ENCODE measurements at places on chromosomes 2 and 18.

DNA sequence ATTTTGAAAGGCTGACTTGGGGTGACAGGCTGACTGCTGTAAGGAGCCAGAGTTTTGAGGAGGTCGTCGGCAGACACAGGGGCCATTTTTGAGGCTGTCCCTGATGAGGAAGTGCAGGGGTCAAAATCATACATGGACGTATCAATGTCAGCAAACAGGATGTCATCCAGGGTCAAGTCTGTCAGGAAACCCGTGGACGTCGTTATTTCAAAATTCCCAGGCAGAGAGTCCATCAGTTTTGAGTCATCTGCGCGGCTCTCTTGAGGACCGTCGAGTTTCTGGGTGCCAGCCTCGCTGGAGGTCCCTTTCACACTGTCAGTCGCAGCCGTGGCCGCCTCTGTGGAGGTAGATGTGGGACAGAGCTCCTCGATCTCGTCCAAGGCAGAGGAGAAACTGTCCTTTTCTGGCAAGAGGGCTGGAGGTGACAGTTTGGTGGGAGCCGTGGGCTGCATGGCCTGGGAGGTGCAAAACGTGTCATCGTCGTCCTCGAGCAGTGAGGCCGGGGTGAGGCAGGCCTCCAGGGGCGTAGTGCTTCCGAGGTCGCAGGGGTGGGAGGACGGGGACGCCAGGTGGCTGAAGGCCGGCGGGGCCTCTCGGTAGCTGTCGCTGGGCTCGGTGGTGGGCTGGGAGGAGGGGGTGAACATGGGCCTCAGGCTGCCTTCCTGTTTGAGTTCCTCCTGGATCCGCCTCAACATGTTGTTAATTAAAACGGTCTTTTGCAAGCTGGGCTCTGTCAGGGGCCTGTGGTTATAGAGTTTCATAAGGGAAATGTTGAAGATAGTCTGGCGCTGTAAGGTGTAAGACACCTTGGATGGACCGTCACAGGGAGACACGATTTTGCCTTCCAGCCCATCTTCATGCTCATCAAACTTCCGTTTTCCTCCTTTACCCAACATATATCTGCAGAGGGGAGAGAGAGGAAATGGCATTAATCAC lies 17.5 kb downstream of the SERTAD2 start:
- no peak for DNase-seq

GRCh38 chr2:113183264-113183663 lies 9.5 kb downstream of the PSD4 start:
- DNase-seq, result no peak

DNA sequence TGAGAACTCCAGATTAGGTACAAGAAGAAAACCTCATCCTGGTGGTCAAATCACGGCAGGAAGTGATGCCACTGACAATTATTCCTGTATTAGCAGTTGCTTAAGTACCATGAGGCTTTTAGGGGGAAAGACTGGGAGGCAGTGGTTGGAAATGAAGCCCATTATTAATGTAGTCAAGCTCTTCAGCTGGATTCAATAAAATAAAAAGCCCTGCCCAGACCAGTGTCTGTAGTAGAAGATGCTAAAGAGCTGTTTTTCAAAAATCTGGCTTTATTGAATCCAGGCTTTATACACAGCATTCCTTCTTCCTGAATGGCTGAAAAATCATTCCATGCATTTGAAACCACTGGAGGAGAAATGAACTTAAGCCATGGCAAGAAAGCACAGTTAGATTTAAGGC lies 155.2 kb downstream of the BCL2 start:
- DNase-seq, result no peak

- peak; percentile 69 for DNase-seq
Observed at GRCh38 chr2:222318026-222318711, 19.4 kb upstream of the PAX3 start.

DNA sequence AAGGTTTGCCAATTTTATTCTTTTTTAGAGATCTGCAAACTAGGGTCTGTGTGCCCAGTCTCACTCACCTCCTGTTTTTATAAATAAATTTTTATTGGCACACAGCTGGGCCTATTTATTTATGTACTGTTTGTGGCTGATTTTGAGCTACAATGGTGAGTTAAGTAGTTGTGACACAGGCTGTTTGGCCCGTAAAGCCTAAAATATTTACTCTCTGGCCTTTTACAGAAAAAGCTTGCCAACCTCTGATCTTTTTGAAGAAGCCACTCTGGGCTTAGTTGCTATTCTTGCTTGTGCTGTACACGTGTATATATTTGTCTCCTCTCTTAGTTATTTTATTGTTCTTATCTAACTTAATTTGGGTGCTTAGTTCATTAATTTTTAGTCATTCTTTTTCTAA lies 14.5 kb downstream of the NAB1 start:
- no peak for DNase-seq

- DNase-seq, result peak; percentile 62
Observed at GRCh38 chr2:178484245-178485041, 4.2 kb downstream of the PLEKHA3 start.

GRCh38 chr2:235749121-235749770 lies 255.4 kb downstream of the AGAP1 start:
- DNase-seq, result peak; percentile 54

DNA sequence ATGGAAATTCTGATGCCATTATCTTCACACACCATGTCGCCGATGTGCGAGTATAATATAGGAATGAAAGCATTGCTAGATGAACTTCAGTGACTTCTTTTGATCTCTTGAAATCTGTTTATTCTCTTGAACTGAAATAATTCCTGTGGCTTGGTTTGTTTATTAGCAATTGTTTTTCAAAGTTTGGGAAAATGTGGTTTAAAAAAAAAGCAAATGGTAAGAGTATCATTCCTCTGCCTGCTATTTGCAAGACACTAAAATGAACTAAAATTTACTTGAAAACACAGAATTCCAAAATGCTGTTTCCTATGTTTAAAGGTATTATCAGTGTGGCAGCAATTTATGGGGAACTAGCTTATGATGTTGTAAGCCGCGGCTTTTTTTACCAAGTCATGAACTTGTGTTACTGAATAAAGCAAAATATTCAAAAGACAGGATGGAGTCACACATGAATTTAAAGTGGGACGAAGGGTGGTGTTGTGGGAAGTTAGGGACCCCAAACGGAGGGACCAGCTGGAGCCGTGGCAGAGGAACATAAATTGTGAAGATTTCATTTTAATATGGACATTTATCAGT lies 96.4 kb downstream of the COLEC12 start:
- DNase-seq, result no peak
